Activated CD4-positive, alpha-beta T cell treated with anti-CD3 and anti-CD28 coated beads for 1 hour (primary cell): ENCODE measurements at places on chromosomes 4 and X.

GRCh38 chrX:39491548-39492297 is 606.0 kb downstream of the BCOR start:
- peak; percentile 15 for DNase-seq

- DNase-seq, result no peak
Observed at GRCh38 chr4:170083541-170083940, 6.2 kb downstream of the AADAT start.

GRCh38 chr4:146243883-146244277 is 29.5 kb downstream of the REELD1 start:
- DNase-seq, result no peak

GRCh38 chrX:136195247-136195646 is 47.9 kb downstream of the FHL1 start:
- DNase-seq, result no peak
